Cerebellar nuclear complex (tissue), 1 donor: ENCODE measurements at places on chromosomes 13 and 19.

DNA sequence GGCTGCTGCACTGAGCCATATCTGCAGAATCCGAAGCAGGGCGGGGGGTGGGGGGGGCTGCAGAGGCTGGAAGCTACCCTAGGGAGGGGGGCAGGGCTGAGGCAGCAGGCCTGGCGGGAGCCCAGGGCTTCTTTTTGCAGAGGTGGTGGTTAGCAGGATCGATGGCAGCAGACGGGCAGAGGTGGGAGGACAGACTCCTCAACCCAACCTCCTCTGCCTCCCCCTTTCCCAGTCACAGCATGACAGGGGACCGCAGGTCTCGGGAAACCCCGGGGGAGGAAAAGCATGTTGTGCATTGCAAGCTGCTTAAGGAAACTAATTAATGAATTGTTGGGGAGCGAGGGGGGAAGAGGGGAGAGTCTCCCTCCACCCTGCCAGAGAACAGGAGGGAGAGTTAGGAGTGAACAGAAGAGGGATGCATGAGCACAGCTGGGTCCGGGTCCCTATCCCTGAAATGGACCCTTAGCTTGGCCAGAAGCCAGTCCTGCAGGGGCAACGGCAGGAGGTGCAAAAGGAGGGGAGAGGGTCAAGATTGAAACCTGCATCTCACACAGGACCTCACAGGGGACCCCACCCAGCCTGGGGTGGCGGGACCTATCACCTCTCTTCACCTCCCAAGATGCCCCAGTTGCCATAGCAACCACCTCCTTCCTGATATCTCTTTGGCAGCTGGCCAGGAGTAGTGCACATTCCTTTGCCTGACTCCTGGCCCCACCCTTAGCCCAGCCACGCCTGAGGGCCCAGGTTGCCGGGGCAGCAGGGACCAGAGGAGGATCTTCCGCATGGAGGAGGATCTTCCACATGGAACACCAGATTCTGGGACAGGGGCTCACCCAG lies 1.8 kb downstream of the FXYD7 start:
- DNase-seq = no peak

GRCh38 chr13:40755082-40755700 lies 15.8 kb downstream of the MRPS31 start:
- no peak for DNase-seq

- DNase-seq = no peak
Measured at GRCh38 chr13:71603255-71603654, 263.7 kb downstream of the DACH1 start.

DNA sequence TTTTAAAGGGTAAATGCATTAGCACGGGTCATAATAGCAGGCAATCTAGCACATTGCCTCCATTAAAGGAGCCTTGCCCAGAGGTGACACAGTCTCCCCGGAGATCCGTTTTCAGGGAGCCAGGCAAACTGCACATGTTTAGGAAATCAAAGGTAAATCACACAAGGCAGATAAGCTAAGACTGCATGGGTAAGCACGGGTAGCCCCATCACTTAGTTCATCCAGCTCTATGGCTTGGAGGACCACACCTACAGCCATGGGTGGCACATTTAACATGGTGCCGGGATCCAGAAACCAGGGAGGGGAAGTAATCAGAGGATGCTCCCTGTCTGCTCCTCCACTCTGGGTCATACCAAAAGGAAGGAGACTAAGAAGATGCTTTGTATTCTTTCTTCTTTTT lies 16.8 kb downstream of the LGALS16 start:
- DNase-seq = no peak

DNA sequence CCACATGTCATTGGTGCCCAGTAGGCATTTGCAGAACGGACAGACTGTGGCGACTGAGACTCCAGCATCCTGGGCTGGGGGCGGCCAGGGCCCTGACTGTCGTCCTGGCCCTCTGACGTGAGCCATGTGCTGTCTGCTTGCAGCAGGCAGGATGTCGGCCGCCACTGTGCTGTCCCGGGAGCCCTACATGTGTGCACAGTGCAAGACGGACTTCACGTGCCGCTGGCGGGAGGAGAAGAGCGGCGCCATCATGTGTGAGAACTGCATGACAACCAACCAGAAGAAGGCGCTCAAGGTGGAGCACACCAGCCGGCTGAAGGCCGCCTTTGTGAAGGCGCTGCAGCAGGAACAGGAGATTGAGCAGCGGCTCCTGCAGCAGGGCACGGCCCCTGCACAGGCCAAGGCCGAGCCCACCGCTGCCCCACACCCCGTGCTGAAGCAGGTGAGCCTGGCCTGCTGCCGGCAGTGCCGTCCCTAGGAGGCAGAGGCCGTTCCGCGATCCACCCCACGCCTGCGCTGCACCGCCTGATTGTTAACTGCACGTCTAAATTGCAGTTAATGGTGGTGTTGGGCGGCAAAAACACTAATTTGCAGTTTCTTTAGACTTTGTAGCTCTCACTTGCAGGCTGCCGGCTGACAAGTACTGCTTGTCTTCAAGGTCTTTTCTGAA lies 14.2 kb downstream of the TSSK6 start:
- no peak for DNase-seq

- DNase-seq = no peak
Measured at GRCh38 chr13:68806125-68806524, 1301.5 kb upstream of the ATXN8OS start.

DNA sequence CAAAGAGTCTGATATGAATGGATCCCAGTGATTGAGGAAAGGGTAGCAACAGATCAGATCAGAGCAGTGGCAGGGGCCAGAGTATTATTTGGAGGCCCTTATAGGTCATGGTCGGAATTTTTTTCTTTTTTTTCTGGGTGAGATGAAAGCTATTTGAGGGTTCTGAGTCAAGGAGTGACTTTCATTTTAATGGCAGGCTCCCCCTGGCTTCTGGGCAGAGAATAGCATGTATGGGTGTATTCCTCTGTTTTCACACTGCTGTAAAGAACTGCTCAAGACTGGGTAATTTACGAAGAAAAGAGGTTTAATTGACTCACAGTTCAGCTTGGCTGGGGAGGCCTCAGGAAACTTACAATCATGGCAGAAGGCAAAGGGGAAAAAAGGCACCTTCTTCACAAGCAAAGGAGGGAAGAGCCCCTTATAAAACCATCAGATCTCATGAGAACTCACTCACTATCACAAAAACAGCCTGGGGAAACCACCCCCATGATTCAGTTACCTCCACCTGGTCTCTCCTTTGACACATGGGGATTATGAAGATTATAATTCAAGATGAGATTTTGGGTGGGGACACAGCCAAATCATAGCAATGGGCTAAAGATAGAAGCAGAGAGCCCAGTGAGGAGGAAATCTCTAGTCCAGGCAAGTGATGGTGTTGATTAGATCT lies 3.0 kb upstream of the SLC6A16 start:
- DNase-seq = no peak

- no peak for DNase-seq
Measured at GRCh38 chr13:25203127-25203740, 31.1 kb upstream of the AMER2 start.

- DNase-seq = no peak
Measured at GRCh38 chr13:28463481-28463880, 31.4 kb downstream of the FLT1 start.

DNA sequence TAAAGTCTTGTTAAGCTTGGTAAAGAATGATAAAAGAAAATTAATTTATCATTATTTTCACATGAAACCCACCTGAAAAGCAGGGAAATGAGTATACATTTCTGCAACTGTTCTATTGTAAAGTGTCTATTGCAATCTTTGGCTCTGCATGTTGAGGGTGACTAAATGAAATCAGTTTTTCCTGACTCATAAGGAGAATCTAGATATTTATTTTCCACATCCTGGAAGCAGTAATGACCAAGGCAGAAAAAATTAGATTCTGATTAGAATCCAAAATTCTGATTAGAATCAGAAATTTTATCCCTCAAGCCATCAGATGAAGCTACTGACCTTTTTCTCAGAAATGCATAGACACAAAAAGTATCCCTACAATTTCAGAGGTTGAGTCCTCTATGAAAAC lies 178.4 kb downstream of the MYO16 start:
- no peak for DNase-seq

DNA sequence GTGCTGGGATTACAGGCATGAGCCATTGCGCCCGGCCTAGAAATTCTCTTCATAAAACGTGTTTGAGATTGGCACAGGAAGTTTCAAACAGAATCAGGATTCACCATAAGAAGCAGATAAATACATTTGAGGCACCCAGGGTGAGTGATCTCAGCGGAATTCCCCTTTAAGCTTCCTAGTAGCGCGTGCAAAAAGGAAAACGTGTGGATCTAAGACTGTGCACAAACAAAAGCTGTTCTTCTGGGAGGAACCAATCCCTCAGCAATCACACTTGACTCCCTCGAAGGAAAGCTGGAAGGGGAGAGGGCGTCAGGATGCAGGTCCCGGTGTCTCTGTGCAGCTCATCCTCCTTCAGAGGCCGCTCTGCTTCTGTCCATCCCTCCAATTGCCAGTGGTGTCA lies 15.5 kb downstream of the MCF2L start:
- no peak for DNase-seq

DNA sequence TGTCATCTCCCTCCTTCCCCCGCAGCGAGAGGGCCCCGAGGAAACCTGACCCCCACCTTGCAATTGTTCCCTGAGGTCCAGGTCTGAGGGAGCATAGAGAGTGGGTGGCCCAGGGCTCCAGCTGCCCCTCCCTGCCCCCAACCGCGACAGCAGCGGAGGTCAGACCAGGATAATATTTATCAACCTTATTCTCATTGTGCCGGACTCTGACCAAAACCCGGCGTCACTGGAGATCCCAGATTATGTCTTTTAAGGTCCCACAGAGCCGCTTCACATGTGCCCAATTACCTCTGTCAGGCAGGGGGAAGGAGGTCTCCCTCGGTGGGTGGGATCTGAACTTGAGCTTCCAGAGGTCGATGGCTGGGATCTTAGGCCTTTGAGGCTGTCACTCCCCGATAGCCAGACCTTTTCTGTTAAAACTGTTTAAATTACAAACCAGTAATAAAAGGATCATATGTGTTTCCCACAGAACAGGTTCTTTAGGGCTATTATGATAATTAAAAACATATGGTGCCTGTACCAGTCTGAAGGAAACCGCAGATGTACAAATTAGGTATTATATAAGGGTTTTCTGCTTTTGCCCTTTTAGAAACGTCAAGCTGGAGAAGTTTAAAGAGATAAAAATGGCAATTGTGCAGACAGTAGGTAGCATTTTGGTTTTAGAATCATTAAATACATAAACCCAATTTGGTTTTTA lies 195.5 kb downstream of the ZNF536 start:
- DNase-seq = no peak

DNA sequence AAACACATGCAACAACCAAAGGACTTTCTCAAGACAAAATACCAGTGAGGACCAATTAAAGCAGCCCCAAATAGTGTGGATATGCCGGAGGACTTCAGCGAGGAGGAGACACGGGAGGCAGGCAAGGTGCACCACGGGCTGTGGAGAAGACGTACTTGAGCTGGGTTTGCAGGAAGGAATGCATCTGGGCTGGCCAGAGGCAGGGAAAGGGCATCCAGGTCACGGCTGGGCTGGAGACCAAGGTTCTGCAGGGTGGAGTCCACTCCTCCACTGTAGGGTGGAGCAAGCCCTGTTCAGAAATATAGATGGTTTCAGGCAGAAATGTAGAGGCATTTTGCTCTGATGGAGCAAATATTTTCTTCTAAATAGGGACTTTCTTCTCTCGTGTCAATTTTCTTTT lies 36.6 kb upstream of the MEDAG start:
- DNase-seq = no peak

DNA sequence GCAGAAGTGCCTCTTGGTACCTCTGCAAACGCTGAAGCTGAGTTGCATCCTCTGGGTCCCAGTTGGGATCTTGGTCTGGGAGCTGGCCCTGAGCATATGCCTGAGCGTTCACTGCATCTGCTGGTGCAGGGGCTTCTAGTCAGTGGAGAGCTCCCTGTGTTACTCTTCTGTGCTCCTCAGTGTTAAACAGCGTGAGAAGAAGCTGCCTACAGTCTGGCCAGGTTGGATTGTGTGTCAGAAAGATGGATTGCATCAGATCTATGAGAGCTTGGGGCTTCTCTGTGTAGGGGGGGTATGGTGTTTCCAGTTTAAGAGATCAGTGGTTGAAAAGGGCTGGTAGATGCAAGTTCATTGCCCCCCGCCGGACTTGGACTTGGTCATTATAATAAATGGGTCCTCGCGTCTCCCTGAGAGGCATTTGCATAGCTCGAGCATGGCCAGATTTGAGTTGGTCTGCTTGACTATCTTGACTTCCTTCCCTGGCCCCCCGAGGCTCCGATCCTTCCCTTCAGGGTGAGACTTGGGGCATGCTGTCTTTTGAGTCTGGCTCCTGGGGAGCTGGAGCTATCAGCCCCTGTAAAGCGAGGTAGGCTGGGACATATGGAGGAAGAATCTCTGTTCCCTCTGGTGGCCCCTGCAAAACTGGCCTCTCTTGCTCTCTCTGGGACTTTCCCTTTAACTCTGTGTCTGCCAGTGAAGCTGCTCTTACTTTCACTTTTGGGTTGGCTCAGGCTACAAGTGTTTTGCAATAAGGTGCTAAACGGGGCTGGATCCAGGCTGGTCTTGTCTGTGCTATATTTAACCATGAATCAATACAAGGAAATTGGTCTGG lies 52.9 kb downstream of the OR10H4 start:
- DNase-seq = no peak

- DNase-seq = no peak
Measured at GRCh38 chr19:43711751-43712355, 4.0 kb upstream of the IRGC start.

GRCh38 chr13:84978851-84979250 lies 820.4 kb downstream of the SLITRK6 start:
- no peak for DNase-seq

GRCh38 chr19:5396096-5396939 lies 55.7 kb upstream of the PTPRS start:
- no peak for DNase-seq

DNA sequence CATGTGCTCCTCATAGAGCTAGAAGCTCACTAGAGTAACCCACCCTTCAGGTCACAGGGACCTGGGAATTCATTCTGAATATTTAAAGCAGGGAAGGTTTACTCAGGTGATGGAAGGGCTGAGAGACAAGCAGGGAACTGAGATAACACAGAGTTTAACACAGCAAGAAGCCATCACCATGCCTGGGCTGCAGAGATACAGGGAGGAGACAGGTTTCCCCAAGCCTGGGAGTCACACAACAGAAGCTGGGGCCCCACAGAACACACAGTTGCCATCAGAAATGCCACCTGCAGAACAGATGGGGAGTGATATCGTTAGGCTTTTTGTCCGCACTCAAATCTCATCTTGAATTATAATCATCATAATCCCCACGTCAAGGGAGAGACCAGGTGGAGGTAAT lies 7.9 kb upstream of the CYSLTR2 start:
- DNase-seq = no peak

GRCh38 chr13:34207334-34207733 lies 389.4 kb downstream of the RFC3 start:
- DNase-seq = no peak

- no peak for DNase-seq
Measured at GRCh38 chr13:114313061-114313860, 1.0 kb upstream of the CHAMP1 start.

- DNase-seq = no peak
Measured at GRCh38 chr13:30570691-30571090, 47.0 kb upstream of the USPL1 start.

GRCh38 chr19:43597876-43598275 lies 1.5 kb downstream of the ZNF576 start:
- DNase-seq = no peak
